ENCODE measurements at places on chromosomes 2 and 18.

GRCh38 chr2:188117706-188118105 lies 174.0 kb upstream of the GULP1 start:
- no peaks in the 10 kb centered on the region for H3K4me1 ChIP-seq
- H3K4me3 ChIP-seq = no peak overlapping the region
- no peak overlapping the region for H3K27ac ChIP-seq
- H3K36me3 ChIP-seq = no peaks in the 10 kb centered on the region
- no peak for DNase-seq
- no peaks in the 10 kb centered on the region for H3K27me3 ChIP-seq

- H3K27me3 ChIP-seq = no peaks in the 10 kb centered on the region
- no peak for DNase-seq
- H3K27ac ChIP-seq = no peak overlapping the region
- peaks cover 9% of the 10 kb centered on the region for H3K36me3 ChIP-seq
Observed at GRCh38 chr2:45578056-45578843, 32.8 kb downstream of the SRBD1 start.

DNA sequence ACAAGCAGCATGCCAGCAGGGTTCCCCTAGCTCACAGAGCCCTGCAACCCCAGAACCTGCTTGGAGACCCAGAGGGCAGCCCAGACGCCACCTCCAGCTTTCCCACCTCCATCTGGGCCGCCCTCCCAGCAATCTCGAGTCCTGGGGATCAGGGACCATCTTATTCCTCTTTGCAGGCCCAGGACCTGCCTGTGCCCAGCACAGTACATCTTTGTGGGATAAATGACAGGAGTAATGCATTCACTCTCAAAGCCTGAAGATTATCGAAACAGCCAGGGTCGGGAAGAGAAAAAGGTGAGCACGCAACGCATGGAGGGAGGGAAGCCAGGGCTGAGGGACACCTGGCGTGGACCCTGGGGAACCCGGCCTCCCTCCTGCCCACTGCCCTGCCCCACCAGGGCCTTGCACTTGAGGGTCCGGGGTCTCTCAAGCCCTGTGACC lies 144.1 kb downstream of the NDUFA10 start:
- H3K27ac ChIP-seq = no peak overlapping the region
- H3K4me1 ChIP-seq = peaks cover 6% of the 10 kb centered on the region
- no peak for DNase-seq
- peaks cover 7% of the 10 kb centered on the region for H3K27me3 ChIP-seq
- no peak overlapping the region for H3K4me3 ChIP-seq

DNA sequence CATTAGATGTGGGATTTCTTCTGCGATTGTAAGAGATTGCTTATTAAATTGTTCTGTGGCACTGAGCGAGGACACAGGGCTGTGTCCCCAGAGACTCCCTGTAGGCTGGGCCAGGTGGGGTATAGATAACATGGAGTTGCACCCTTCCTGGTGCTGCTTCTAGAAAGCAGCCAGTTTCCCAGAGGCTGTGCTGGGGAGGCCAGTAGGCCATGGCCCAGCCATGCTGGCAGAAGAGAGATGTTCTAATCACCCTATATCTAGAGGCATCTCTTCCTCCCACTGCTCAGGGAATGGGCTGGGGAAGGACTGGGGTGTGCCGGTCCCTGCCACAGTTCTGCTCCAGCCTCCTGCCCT lies 66.9 kb downstream of the HS1BP3 start:
- H3K4me3 ChIP-seq = no peak overlapping the region
- H3K27me3 ChIP-seq = peaks cover 2% of the 10 kb centered on the region
- H3K27ac ChIP-seq = no peak overlapping the region
- H3K36me3 ChIP-seq = no peaks in the 10 kb centered on the region

DNA sequence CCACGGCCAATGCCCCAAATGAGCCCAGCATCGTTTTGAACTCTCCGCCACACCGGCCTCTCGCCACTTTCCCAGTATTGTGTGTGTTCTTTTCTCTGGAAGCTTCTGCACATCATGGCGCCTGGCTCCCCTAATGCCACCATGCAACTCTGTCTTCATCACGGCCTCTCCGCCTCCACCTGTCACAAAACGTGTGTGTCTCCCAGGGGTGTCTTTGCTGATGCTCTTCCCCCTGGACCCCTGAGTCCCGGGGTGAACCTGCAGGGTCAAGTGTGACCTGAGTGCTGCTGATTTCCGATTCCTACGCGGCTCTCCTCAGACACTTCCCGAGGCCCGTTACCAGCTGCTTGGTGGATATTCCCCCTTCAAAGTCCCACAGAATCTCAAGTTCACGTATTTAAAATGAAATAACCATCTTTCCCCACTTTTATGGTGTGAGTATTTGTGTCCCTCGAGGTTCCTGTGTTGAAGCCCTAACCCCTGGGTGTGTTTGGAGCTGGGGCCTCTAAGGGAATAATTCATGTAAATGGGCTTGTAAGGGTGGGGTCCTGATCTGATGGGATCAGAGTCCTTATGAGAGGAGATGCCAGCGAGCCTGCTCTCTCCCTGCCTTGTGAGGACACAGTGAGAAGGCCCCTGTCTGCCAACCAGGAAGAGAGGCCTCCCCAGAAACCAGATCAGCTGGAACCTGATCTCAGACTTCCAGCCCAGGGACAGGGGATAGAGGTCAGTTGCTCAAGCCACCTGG lies 87.5 kb upstream of the PXDN start:
- DNase-seq = no peak
- no peaks in the 10 kb centered on the region for H3K27me3 ChIP-seq
- H3K27ac ChIP-seq = no peak overlapping the region
- no peak overlapping the region for H3K4me3 ChIP-seq
- H3K4me1 ChIP-seq = no peaks in the 10 kb centered on the region
- H3K36me3 ChIP-seq = no peaks in the 10 kb centered on the region

DNA sequence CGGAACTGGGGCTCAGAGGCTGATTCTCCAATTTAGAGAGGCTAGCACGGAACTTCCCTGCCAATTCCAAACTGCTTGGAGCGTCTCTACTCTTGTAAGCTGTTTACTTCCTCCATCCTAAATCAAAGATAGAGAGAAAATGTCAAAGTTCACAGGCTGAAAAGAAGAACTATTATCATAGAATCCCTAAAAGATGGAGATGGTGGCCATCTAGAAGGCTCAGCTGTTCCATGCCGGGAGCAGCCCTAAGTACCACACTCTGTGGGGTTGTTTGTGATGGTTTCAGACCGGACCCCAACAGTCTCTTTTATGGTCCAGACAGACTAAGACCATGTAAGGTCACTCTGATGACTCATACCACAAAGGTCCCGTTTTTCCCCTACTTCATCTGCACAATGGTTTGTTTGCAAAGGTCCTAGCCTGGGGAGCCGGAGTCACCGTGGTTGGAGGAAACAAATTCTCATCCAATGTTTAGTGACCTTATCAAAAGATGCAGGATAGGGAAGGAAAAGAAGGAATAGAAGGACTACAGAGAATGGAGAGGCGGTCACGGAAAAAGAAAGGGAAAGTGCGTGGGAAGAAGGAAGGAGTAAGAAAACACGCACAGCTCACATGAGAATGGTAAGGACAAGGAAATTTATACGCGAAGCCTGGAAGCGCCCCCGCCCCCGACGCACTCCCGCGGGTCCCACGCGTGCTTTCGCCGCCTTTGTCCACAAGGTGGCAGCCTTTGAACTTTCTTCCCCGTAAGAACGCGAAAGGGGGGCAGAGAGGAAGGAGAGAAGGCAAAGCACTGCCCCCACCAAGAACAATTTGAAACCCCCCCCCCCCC lies 453 bp upstream of the ANTXR1 start:
- H3K36me3 ChIP-seq = no peaks in the 10 kb centered on the region
- H3K27ac ChIP-seq = peak overlapping the region; percentile 7
- H3K4me1 ChIP-seq = peaks cover 13% of the 10 kb centered on the region
- peak; percentile 8 for DNase-seq

All from activated T-helper 1 cell treated with anti-CD3 and anti-CD28 coated beads, Interleukin-12 subunit alpha, Interleukin-12 subunit beta, Interleukin-2, Interleukin-4 antibody, amounts not matched to agents 30 ng/mL and 10 ng/mL and 1 ng/mL, durations not matched to agents 14 hours and 24 hours and 36 hours (primary cell).